RPMI7951 (cell line): ENCODE measurements at places on chromosomes 11 and 22.
A peak's percentile ranks its signal among the peaks of the same experiment; 100 is the strongest.

DNA sequence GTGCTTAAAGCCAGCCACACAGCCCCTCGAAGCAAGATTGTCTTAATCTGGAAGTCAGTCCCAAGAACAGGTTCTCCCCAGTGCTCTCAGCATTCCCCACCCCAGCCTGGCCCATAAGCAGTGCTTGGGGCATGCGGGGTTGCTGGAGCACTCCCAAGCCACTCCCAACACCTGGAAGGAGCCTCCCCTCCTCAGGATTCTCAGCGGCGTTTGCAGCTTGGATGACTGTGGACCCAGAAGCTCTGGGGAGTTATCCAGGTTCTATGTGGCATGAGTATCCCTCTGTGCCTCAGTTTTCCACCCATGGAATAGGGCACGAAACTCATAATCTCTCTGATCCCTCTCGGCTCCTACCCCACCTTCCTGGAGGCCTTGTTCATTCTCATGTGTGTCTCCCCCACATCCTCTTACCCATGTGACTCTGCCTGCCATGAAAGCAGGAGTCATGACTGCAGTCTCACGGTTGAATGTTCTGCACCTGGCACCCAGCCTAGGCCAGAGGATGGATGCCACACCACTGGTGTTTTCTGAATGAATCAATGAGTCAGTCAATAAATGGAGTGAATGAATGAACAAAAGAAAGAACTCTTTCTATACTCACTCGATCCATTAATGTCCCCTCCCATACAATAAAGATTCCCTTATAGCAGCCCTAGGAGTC is 33.4 kb upstream of the WNT7B start:
- peak; percentile 72 for DNase-seq

- DNase-seq: peak; percentile 69
Observed at GRCh38 chr22:45996241-45997076, 19.5 kb upstream of the WNT7B start.

GRCh38 chr22:35148866-35149548 is 83.0 kb downstream of the ISX start:
- no peak for DNase-seq

GRCh38 chr11:96207459-96208449 is 135.2 kb downstream of the MAML2 start:
- peak; percentile 40 for DNase-seq

- peak; percentile 72 for DNase-seq
Observed at GRCh38 chr11:59158206-59159068, 13.5 kb upstream of the DTX4 start.

GRCh38 chr22:27242917-27243589 is 558.5 kb downstream of the MN1 start:
- DNase-seq: no peak

- no peak for DNase-seq
Observed at GRCh38 chr22:35189559-35189958, 67.7 kb upstream of the HMGXB4 start.

GRCh38 chr11:12331239-12331874 is 46.0 kb upstream of the PARVA start:
- DNase-seq: peak; percentile 80

DNA sequence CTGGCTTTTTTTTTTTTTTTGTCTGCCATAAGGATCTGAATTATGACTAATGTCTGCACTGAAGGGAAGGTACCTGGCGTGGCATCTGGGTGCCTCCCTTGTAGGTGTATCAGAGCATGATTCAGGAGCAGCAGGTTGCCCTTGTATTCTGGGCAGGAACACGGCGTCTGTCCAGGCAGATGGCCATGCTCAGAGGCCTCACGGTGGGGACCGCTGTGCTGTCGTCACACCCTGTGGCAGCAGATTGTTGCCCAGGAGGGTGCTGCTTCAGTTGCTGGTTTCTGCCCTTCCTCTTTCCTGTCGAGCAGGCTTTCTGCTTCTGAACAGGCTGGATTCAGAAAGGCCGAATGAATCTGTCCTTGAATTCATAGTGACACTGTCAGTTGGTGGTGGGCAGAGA is 11.0 kb downstream of the ZNRF3 start:
- DNase-seq: no peak

DNA sequence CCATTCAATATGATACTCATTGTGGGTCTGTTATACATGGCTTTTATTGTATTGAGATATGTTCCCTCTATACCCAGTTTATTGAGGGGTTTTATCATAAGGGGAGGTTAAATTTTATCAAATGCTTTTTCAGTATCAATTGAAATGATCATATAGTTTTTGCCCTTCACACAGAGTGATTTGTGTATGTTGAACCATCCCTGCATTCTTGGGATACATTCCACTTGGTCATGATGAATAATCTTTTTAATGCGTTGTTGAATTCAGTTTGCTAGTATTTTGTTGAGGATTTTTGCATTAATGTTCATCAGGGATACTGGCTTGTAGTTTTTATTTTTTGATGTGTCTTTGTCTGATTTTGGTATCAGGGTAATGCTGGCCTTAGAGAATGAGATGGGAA is 98.0 kb downstream of the ATG16L2 start:
- DNase-seq: no peak

DNA sequence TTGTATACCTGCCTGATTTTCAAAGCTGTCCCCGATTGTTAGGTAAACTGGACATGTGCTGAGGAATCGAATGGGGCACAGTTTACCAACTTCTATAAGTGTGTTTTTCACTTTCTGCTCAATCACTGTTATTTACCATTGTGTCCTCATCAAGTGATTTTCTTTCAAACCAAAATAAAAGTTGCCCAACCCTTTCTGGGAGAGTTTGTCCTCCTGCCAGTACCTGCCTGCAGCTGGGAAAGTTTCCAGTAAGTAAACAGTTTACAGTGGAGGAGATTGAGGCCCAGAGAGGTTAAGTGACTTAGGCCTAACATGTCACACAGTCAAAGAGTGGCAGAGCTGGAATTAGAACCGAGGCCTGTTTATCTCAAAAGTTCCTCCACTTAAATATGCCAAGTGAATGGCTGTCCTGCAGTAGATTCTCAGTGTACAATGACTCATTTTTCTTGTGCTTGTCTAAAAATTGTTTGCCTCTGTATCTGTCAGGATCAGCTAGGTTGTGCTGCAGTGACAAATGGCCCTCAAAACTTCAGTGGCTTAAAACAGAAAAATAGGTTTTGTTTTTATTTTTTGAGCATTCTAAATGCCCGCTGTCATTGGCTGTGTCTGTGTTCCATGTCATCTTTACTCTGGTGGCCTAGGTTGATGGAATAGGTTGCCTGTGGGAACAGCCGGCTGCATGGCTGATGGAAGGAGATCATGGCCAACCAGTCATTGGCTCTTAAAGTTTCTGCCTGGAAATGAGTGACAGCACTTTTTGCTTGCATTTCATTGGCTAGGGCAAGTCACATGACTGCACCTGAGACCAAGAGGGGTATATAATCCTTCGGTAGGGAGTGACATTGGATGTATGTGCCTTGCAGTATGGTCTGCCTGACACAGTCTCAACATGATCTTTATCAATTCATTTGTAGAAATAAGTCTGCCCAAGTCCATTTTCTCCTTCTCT is 61.8 kb upstream of the CRYBB3 start:
- no peak for DNase-seq

DNA sequence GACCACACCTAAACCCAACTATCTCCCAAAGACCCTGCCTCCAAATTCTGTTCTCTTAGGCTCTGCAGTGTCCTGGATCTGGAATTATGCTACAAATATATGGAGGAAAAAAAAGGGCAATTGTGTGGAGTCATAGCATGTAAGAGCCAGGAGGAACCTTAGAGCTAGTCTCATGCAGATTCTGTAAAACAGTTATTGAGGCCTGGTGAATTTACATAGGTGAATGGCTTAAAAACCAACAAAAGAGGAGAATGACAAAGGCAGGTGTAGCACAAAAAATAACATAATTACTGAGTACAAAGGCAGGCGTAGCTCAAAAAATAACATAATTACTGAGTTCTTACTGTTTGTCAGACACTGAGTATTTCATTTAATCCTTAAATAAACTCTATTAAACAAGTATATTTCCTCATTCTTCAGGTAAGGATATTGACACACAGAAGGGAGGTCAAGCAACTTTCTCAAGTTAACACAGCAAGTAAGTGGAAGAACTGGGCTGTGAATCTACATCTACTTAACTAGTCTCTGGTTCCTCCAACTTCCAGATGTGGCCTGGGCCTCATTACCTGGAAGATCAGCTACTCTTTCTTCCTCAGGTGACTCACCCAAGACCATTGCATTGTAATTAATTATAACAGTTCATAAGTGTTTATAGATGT is 938.9 kb upstream of the TENM4 start:
- no peak for DNase-seq

GRCh38 chr11:63698976-63699733 is 17.9 kb downstream of the RTN3 start:
- DNase-seq: no peak

- no peak for DNase-seq
Observed at GRCh38 chr11:73875380-73875779, 1.3 kb downstream of the COA4 start.

- DNase-seq: no peak
Observed at GRCh38 chr11:35602160-35602793, 16.0 kb upstream of the FJX1 start.

- peak; percentile 57 for DNase-seq
Observed at GRCh38 chr11:46889689-46890475, 28.5 kb downstream of the LRP4 start.

- no peak for DNase-seq
Observed at GRCh38 chr11:129965248-129965647, 37.4 kb downstream of the PRDM10 start.

DNA sequence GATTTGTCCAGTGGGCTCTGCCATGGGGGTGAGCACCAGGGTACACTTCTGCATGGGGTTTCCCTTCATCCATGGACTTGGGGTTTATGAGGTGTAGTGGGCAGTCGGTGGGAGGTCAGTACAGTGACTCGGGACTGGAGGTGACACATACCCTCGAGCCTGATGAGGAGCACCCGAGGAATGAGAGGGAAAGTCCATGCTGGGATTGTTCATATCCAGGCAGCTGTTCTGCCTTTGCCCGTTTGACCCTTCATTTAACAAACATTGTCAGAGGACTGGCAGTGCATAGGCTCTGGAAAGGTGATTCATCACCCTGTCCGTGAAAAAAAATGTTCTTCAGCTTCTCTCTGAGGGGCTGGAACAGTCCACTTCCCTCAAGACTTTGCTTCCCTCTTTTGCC is 2.7 kb downstream of the NAV2 start:
- peak; percentile 94 for DNase-seq

DNA sequence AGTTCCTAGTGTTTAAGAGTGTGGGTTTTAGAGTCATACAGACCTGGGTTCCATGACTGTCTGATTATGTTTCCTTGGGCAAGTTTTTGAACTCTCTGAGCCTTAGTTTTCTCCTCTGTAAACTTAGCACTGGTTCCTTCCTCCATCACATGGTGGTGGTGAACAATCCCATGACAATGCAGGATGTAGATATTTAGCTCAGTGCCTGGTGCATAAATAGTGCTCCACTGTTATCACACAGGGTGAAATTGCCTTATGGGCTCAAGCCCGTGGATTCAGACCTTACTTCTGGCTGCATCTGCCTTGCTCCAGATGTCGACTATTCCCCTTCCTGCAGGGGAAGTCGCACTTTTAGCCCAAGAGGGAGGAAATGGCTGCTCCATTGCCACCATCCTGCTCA is 62.7 kb downstream of the LDLRAD3 start:
- no peak for DNase-seq

- DNase-seq: no peak
Observed at GRCh38 chr11:133898770-133899115, 53.4 kb upstream of the SPATA19 start.
